ENCODE measurements at places on chromosomes 7 and 10. TPM values are rescaled to one million over a fixed set of nuclear protein-coding genes. Genes with fewer than 3 reads are reported as not detected.

DNA sequence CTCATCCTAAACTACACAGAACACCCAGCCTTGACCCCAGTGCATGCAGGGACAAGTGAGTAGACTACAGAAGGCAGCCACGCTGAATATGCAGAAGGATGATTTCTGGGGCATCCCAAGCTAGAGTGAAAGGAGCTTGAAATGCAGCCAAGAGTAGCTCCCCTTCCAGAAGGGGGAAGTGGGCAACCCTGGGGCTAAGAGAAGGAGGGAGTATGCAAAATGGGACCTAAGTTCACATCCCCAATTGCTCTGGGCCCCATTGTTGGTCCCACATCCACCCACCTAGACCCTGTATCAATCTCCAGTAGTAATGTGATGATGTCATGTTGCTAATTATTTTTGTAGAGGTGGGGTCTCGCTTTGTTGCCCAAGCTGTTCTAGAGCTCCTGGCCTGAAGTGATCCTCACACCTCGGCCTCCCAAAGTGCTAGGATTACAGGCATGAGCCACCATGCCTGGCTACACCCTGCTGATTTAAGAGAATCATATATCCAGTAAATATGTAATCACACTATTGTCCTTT is 5.6 kb upstream of the PSTK start:
- DNase-seq = no peak

- peak; percentile 15 for DNase-seq
Measured at GRCh38 chr7:156994417-156994816, 16.0 kb downstream of the MNX1 start.

DNA sequence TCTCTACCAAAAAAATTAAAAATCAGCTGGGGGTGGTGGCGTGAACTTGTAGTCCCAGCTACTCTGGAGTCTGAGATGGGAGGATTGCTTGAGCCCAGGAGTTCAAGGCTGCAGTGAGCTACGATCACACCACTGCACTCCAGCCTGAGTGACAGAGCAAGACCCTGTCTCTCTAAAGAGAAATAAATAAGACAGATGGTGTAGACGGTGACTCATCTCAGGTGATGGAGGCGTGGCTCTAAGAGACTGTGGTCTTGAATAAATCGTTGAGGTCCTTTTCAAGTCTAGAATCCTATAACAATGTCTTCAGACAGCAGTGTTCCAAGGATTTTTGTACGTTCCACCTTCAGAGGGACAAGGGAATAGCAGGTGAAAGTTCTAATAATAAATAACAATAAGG is 53.8 kb upstream of the PFKFB3 start:
- DNase-seq = no peak

- no peak for DNase-seq
Measured at GRCh38 chr7:26195182-26195581, 5.4 kb downstream of the HNRNPA2B1 start.

KAZALD1 gene
- total RNA-seq = 32.4 TPM

HYAL4 gene
- not detected for total RNA-seq
